ENCODE measurements at places on chromosomes 2 and 18.
A peak's percentile ranks its signal among the peaks of the same experiment; 100 is the strongest.

- no peak for DNase-seq
These were observed 211.0 kb upstream of the ZC3H15 start for GRCh38 chr2:186274936-186275575.

DNA sequence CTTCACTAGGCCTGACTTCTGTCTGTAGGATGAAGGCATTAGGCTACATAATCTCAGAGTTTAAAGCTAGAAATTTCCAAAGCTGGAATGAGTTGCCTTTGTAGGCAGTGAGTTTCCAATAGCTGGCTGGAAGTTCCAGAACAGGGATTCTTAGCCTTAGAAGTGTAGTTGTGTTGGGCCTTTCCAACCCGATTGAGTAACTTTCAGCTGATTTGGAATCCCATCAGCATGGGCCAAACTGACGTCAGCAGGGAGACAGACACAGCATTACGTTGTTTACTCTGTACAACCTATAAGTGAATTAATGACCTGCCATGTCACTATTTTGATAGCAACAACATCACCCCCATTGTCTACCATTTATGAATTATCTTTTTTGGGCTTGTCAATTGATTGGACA lies 56.9 kb downstream of the SETBP1 start:
- DNase-seq = no peak

DNA sequence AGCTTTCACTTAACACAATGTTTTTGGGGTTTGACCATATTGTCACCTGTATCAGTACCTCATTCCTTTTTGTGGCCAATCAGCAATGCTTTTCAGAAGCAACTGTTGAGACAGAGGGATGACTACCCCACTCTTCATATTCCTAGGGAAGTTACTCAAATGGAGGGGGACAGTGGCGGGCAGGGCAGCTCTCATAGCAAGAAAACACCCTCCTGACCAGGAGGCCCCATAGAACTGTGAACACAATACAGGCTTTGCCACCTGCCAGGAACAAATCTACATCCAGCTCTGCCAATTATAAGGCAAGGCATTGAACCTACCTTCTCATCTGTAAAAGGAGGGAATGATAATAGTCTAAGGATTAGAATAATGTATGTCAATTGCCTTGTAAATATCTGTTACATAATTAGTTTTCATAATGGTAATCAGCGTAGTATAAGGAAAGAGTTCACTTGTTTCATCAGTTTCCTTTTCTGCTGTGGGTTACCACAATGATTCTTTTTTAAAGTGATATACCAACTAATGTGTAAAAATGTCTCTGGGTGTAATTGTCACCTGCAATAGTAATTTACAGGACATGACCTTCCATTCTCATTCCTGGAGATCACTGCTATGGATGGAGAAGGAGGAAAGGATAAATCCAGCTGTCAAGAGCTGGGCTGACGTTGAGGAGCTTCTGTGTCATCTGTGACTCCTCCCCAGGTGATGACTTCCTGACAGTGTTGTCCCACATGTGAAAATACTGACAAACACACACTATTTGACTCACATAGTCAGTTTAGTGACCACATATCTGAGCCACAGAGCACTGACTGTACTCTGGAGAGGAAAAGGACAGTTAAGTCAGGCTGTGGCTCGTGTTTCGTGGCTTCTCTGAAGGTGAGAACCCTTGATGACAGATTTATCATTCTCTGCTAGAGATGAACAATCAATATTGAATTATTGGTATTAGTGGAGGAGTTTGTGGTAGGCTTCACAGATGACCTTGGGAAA lies 13.5 kb downstream of the ALPK2 start:
- DNase-seq = peak; percentile 54

- DNase-seq = no peak
These were observed 38.3 kb upstream of the ATP6V1B1 start for GRCh38 chr2:70897203-70897976.

- no peak for DNase-seq
These were observed 273 bp upstream of the NXPH2 start for GRCh38 chr2:138780446-138780880.

GRCh38 chr2:96091711-96092572 lies 24.4 kb downstream of the ADRA2B start:
- DNase-seq = no peak

Data from activated naive CD8-positive, alpha-beta T cell treated with anti-CD3 and anti-CD28 coated beads, Interleukin-2, amount 50 U/mL, for 24 hours (primary cell).